Parietal lobe (tissue), 2 donors: ENCODE measurements at places on chromosomes 1 and 21. TPM values are rescaled to one million over a fixed set of nuclear protein-coding genes. Genes with fewer than 3 reads are reported as not detected.

The TMEM69 gene
- total RNA-seq: 31.0 TPM

The MYOG gene
- not detected for total RNA-seq

The KLHDC8A gene
- 41.0 TPM for total RNA-seq

The OPTC gene
- total RNA-seq: not detected

The LCE7A gene
- total RNA-seq: not detected

The KCNJ6 gene
- 11.0 TPM for total RNA-seq

The ETV3L gene
- total RNA-seq: not detected

The CDC7 gene
- 21.0 TPM for total RNA-seq

The SLC30A2 gene
- not detected for total RNA-seq

The KAZN gene
- 50.4 TPM for total RNA-seq
